ENCODE measurements at places on chromosomes 2 and 18. TPM values are rescaled to one million over a fixed set of nuclear protein-coding genes. Genes with fewer than 3 reads are reported as not detected.

GALNT13 gene
- total RNA-seq = 0.17 TPM

D2HGDH gene
- 28.4 TPM for total RNA-seq

ZNF532 gene
- total RNA-seq = 44.4 TPM

FTCDNL1 gene
- 3.6 TPM for total RNA-seq

RGPD4 gene
- total RNA-seq = not detected

RNF152 gene
- total RNA-seq = 24.4 TPM

WDSUB1 gene
- total RNA-seq = 15.2 TPM

SCG2 gene
- 0.66 TPM for total RNA-seq

FHOD3 gene
- total RNA-seq = 3.1 TPM

NAT8 gene
- total RNA-seq = not detected

All from fibroblast of lung (primary cell).